ENCODE measurements at places on chromosomes 3 and 15.

- DNase-seq = no peak
These were observed 354.6 kb downstream of the CADM2 start for GRCh38 chr3:85313380-85313779.

DNA sequence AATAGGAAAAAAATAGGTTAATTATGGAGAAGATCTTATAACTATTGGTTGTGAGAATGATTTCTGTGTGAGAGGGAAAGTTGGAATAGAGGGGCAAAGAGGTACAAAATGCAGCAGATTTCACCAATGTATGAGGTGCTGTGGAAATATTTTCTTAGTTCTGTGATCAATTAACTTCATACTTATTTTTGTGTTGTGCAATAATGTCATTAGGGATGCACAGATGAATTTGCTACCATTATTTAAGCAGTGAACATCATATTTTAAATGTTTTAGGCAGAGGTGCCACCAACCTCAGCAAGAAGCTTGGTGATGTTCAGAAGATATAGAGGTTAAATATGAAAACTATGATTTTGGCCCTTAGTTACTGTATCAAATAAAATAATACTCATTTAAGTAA lies 21.6 kb downstream of the MBNL1 start:
- no peak for DNase-seq

DNA sequence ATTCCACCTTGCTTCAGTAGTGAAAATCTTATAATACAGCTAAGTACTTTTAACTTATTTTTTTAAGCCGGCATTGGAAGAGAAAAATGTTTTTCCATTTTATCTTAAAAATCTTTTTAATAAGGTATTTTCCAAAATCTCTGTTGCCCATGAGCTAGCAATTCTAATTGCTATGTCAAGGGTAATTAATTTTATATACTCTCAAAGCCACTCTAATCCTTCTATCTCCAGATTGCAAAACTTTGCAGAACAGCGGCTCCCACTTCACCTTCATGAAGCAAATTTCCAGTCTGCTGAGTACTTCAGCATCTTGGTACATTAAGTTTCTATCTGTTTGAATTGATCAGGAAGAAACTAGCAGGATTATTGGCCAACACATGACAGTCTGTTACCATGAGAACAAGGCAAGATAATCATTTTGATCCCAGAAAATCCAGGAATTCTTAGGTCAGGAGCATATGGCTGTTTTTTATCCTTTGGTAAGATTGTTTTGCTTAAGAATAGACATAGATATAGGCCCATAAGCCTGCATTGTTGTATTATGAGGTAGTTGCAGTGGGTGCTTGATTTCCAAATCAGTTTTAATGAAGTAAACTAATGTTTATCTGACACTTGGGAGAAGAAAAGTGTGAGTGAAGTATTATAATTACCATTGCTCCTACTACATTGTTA lies 6.0 kb downstream of the TIPARP start:
- no peak for DNase-seq

GRCh38 chr15:93235926-93236780 lies 147.1 kb upstream of the RGMA start:
- DNase-seq = no peak

- no peak for DNase-seq
These were observed 253.4 kb downstream of the IGSF11 start for GRCh38 chr3:118781232-118781631.
